ENCODE measurements at places on chromosomes 1 and 21.

GRCh38 chr21:23496729-23497128 lies 2110.6 kb downstream of the MRPL39 start:
- no peak for DNase-seq

DNA sequence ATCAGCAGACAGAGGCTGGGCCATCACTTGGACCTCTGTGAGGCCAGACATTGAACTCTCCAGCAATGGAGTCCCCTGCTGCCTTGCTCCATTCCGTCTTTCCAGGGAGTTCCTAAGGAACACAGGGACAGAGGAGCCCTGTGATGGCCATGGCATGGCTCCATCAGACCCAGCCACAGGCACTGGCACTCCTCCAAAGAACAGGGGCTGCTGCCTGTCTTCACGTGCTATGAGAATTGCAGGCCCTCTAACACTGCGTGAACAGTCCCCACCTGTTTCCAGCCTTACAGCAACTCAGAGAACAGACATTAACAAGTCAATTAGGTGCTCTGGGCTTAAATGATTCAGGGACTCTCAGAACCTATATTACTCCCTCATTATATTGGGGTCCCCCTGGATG lies 140.8 kb downstream of the ASTN1 start:
- DNase-seq, result no peak

DNA sequence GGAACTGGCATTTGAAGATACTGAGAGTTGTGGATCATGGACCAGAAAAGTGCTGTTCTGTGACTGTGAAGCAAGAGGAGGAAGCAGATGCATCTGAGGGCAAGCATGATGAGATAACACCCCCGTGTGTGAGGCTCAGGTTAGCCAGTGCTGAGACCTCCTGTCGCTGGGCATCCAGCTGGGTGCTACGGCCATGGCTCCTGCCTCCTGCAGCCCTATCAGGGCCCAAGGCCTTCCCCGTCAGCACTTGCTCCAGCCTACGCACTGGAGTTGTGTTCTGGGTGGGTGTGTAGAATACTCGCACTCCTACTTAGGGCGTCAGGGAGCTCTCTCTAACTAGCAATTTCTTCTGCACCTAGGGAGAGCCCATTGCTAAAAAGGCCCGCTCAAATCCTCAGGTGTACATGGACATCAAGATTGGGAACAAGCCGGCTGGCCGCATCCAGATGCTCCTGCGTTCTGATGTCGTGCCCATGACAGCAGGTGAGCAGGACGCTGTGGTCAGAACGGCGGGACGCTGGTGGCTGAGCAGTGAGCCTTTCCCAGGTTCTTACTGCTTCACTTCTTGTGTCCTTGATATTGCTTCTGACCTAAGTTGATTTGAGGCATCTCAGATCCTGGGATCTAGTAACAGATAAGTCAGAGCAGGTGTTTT lies 6.5 kb downstream of the PPIE start:
- DNase-seq, result no peak

GRCh38 chr1:109116286-109116685 lies 2.4 kb downstream of the ELAPOR1 start:
- DNase-seq, result no peak

- DNase-seq, result no peak
These were observed 77.3 kb downstream of the OLFML2B start for GRCh38 chr1:161946071-161946987.

DNA sequence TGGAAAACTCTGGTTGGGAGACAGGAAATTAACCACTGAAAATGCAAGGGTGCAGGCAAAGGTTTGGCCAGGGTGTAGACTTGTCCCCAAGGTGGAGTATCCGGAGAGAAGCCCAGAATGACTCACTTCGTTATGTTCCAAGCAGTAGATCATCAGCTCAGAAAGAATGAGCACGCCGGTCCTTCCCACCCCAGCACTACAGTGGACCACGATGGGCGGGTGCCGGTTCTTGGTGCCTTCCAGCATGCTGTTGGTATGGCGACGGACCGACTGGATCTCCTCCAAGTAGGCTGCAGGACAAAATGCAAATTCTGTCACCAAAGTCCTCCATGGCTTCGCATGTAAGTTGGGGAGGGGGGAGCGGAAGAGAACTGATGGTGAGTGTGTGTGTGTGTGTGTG lies 83.4 kb downstream of the SMYD2 start:
- DNase-seq, result no peak

DNA sequence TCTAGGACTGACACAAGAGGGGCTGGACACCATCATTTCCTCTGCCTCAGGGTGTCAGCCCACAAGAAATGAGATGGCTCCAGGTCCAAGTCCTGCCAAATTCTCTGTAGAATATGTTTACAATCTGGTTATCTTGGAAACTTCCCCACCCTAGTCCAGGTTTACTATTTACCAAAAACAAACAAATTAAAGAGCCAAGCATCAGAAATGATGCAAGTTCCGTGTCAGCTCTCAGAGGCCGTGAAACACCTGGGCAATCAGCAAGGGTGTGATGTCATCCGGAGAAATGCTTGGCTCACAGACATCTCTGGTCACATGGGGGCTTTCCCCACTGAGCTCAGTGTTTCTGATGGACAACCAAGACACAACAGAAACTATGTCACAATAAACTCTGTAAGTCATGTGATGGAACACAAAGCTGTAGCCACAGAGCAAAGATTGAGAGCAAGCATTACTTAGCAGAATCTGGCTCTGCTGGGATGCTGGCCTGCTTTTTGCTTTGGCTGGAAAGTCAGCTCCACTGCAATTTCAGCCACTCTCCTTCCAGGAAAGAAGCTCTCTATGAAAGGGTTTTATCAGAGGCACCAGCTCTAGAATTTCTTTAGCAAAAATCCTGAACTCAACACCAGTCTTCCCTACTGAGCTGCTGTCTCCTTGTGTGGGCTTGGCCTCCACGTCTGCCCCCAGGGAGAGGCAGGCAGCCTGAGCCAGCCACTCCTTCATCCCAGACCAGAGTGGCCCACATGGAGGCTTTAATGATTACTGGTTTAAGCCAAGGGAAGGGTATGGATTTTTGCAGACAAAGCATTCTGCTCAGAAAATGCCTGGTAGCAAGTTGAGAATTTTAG lies 55.9 kb downstream of the NENF start:
- DNase-seq, result no peak

- DNase-seq, result no peak
These were observed 66.3 kb upstream of the NTPCR start for GRCh38 chr1:232883992-232884661.

DNA sequence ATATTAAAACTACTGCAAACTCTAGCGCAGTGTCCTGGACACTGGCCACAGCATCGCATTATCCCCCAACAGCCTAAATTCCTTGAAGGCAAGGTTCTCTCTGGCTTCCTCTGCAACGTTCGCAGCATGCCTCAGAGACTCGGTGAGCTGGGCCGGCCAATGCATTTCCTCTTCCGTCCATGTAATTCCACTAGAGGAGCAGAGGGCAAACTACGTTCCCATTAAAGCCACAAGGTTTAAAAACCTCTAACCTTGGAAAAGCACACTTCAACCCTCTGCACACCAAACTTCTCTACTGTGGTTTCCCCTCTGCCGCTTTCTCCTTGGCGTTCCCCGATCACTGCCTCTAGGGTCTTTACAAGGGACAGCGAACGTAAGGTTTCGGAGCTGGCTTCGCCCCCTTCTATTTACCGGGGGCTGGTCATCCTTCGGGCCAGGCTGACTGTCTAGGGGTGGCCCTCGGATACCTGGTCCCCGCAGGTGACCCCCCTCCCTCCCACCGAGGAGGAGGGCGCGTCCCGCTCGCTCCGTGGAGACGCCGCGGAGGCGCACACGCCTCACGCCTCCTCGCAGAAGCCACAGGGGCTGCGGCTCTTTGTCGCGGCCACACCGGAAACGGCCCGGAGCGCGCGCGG lies 456 bp upstream of the SMYD2 start:
- no peak for DNase-seq

- DNase-seq, result no peak
These were observed 15.7 kb downstream of the TFF3 start for GRCh38 chr21:42299324-42300044.

- DNase-seq, result no peak
These were observed 130.9 kb downstream of the FOXD2 start for GRCh38 chr1:47568763-47569162.

DNA sequence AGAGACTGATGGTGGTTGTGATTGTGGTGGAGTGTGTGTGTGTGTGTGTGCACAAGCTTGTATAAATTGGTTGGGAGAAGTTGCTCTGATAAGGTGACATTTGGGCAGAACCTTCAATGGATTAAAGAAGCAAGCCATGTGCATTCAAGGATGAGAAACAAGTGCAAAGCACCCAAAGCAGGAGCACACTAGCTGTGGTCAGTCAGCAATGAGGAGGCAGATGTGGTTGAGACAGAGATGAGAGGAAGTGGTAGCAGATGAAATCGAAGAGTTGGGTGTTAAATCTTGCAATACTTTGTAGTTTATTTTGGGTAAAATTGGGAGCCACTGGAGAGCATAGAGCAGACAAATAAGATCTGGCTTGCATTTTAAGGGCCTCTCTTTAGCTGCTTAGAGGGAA lies 4.4 kb upstream of the PGBD5 start:
- no peak for DNase-seq

- no peak for DNase-seq
These were observed 36.9 kb downstream of the NSL1 start for GRCh38 chr1:212754680-212755079.

DNA sequence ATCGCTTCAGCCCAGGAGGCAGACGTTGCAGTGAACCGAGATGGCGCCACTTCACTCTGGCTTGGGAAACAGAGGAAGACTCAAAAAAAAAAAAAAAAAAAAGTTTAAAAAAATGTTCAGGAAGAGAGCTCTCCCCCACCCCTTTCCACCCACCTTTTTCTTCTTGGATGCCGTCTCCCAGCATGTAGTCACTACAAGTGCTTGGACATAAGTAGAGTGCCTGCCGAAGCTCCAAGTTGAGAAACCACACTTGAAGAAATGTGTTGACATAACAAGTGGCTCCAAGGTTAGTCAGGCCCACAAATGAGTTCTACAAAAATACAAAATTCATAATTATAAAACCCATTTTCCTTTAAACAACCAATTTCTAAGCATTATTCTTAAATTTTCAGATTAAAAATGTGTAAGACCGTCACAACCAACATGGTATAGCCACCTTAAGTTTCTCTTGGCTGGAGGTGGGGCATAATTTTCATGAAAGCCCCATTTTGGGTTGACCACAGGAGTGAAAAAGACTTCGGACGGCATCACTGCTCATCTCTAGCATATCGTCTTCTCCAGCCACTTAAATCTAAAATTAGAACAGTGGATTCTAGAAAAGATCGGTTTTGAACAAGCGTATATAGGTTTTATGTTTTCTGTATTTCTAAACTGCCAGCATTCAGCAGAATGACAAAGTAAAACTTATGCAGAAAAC lies 26.4 kb downstream of the USP48 start:
- DNase-seq, result no peak

DNA sequence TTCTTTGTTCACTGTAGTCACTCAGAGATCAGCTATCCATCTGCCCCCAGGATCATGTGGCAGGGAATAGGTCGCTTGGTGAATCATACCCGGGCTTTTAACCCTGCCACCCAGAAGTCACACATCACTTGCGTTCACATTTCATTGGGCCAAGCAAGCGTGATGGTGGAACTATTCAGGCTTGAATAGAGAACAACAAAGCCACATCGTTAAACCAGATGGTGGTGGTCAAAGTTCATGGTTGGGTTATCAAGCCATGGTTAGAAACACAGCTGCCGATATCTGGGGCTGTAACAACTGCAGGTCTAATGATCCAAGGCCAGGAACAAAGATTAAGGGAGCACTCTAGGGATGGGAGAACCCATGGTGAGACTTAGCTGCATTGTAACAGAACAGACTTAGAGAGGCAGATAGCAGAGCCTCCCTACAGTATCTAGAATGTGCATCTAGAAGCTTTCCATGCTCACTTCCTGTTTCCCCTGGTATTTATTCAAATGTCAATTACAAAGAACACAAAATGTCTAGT lies 40.0 kb upstream of the PTPRC start:
- no peak for DNase-seq

DNA sequence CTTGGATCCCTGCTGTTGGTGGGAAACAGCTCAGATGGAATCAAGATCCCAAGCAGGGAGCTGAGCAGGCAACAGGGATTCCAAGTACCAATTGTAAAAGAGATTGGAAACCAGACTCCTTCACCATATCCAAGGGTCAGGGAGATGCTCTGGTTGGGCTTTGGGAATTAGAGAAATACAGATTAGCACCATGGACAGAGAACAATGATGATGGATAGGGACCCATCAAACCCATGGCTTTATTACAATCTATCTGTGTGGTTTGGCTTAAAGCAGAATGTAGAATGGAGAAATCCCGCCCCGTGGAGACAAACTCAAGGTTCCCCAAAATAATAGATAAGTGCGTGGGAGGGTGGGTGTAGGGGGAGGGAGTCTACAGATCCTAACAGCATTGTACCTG lies 120.7 kb upstream of the CSF3R start:
- DNase-seq, result no peak

GRCh38 chr1:51344602-51345299 lies 14.4 kb upstream of the TTC39A start:
- DNase-seq, result no peak

GRCh38 chr1:19087737-19088594 lies 122.1 kb downstream of the UBR4 start:
- DNase-seq, result no peak

GRCh38 chr1:204931768-204932572 lies 61.3 kb downstream of the NFASC start:
- no peak for DNase-seq

DNA sequence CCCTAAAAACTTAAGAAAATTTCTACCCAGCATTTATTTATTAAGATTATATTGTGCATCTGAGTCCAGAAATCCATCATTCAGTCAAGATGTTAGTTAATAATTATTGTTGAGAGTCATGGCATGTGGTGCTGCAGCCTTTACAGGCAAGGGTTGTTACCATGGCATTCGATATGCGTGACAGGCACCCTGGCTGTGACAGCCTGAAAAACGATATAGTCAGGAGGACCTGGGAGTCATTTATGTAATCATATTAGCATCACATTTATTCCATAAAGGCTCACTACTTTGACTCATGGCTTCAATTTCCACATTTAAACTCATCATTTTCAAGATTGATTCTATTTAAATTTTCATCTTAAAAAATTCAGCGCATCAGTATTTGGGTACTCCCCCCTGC lies 68.0 kb downstream of the CACHD1 start:
- no peak for DNase-seq

Measured in T1000 (cell line).